Astrocyte (in vitro differentiated cells and primary cell): ENCODE measurements at places on chromosomes 5 and 9.

GRCh38 chr9:19387317-19387716 is 7.3 kb upstream of the RPS6 start:
- DNase-seq, result no peak
- H3K36me3 ChIP-seq, result no peaks in the 10 kb centered on the region

DNA sequence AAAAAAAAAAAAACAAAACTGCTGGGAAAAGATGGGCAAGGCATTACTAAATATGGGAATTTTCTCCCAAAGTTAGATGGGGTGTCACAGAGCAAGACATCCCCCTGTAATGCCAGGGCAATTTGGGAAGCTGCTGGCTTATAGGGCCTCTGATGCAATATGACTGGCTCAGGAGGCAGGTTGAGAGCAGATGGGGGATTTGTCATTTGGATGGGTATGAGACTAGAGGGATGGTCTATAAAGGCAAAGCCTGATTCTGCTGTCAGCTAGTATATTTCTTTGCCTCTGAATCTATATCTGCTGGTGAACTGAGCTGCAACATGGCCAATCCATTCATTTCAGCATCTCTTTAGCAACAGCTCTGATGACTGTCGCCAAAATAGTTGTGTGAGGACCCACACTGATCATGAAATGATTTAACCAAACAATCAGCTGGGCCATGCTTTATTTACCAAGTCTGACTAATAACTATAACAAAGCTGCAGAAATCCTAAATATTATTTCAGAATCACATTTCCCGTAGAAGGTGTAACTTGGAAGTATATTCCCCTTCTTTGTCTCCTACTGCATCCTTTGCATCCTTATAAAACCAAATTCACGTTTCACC is 455.1 kb upstream of the ZNF608 start:
- H3K27ac ChIP-seq, result no peak overlapping the region
- H3K4me3 ChIP-seq, result no peak overlapping the region
- H3K4me1 ChIP-seq, result peaks cover 5% of the 10 kb centered on the region
- H3K27me3 ChIP-seq, result no peaks in the 10 kb centered on the region
- H3K36me3 ChIP-seq, result no peaks in the 10 kb centered on the region
- DNase-seq, result no peak

DNA sequence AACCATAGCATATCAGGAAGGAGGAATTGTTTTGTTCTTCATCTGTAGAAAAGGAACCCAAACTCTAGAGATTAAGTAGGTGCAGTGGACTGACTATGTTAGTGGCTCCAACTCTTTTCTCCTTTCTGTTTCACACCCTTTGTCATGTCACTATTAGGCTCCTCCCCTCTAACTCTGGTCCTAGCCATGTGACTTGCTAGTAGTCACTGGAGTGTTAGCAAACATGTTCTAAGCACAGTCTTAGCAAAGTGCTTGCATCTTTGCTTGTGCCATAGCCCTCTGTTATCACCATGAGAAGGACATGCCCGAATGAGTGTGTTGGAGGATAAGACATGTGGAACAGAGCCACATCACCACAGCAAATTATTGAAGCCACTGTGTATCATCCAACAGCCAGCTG is 55.4 kb upstream of the PPP3R2 start:
- DNase-seq, result no peak
- H3K27me3 ChIP-seq, result no peaks in the 10 kb centered on the region
- H3K36me3 ChIP-seq, result no peaks in the 10 kb centered on the region
- no peaks in the 10 kb centered on the region for H3K4me1 ChIP-seq

DNA sequence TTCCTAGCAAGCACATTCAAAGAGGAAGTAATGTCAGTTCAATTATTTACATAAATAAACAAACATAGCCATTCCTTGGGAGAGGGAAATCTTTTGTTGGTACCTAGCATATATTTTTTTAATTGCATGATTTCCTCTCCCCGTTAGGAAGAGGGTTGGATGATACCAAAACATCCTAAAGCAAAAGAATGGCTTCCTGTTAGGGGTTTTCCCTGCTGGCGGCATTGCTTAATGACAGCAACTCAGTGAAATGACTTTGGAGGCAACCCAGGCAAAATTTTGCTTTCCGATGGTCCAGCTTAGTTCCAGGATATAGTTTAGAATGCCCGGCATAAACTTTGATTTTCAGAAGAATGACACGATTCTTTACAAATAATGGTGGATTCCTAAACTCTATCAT is 73.2 kb downstream of the MAT2B start:
- no peak for DNase-seq
- H3K4me3 ChIP-seq, result no peak overlapping the region
- H3K27me3 ChIP-seq, result no peaks in the 10 kb centered on the region
- no peaks in the 10 kb centered on the region for H3K4me1 ChIP-seq
- H3K36me3 ChIP-seq, result no peaks in the 10 kb centered on the region
- no peak overlapping the region for H3K27ac ChIP-seq

GRCh38 chr9:84669288-84670137 is at the start of gene NTRK2:
Gene NTRK2 (plus strand): TSS chr9:84669729. CDS start chr9:84670749, 1,020 bp downstream.
- peaks cover 27% of the 10 kb centered on the region for H3K4me1 ChIP-seq
- peaks cover 36% of the 10 kb centered on the region for H3K27me3 ChIP-seq
- H3K27ac ChIP-seq, result no peak within 1 kb of the TSS
- H3K4me3 ChIP-seq, result peak within 1 kb of the TSS; percentile 62
- DNase-seq, result peak; percentile 37
- no peaks in the 10 kb centered on the region for H3K36me3 ChIP-seq

GRCh38 chr9:135566552-135566951 is 5.0 kb downstream of the PAEP start:
- no peak overlapping the region for H3K4me3 ChIP-seq
- H3K27ac ChIP-seq, result no peak overlapping the region
- no peaks in the 10 kb centered on the region for H3K36me3 ChIP-seq
- no peak for DNase-seq
- H3K4me1 ChIP-seq, result no peaks in the 10 kb centered on the region

DNA sequence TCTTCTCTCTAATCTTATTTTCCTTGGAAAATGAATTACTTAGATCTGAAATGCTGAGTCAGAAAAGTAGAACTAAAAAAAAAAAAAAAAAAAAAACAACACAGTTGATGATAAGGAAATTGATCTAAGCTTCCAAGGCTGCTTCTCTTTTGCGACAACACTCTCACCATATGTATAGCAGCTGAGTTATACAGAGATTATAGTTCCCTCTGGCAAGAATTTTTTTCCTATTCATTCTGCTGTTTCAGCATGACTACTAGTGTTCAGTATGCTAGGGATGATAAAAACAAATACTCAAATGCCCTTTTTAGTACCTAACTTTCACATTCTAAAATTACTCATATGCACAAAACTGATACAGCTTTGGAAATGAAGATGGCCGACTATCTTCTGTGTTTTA is 267.3 kb downstream of the MLLT3 start:
- no peaks in the 10 kb centered on the region for H3K36me3 ChIP-seq
- H3K27ac ChIP-seq, result peak overlapping the region; percentile 47
- peaks cover 30% of the 10 kb centered on the region for H3K4me1 ChIP-seq
- H3K27me3 ChIP-seq, result no peaks in the 10 kb centered on the region
- peak; percentile 74 for DNase-seq

GRCh38 chr9:37407468-37407867 is 15.0 kb upstream of the GRHPR start:
- H3K4me3 ChIP-seq, result no peak overlapping the region
- peaks cover 6% of the 10 kb centered on the region for H3K27me3 ChIP-seq
- no peaks in the 10 kb centered on the region for H3K4me1 ChIP-seq
- DNase-seq, result no peak

GRCh38 chr9:109699019-109699418 is 81.0 kb upstream of the PALM2AKAP2 start:
- H3K4me3 ChIP-seq, result no peak overlapping the region
- peak; percentile 46 for DNase-seq
- no peaks in the 10 kb centered on the region for H3K36me3 ChIP-seq
- H3K27ac ChIP-seq, result no peak overlapping the region
- no peaks in the 10 kb centered on the region for H3K27me3 ChIP-seq

GRCh38 chr5:139023286-139023685 is 148.2 kb upstream of the LRRTM2 start:
- H3K27me3 ChIP-seq, result no peaks in the 10 kb centered on the region
- H3K4me3 ChIP-seq, result no peak overlapping the region
- no peaks in the 10 kb centered on the region for H3K36me3 ChIP-seq
- no peak overlapping the region for H3K27ac ChIP-seq
- H3K4me1 ChIP-seq, result peaks cover 12% of the 10 kb centered on the region
- no peak for DNase-seq

- H3K27me3 ChIP-seq, result peaks cover 21% of the 10 kb centered on the region
- no peak overlapping the region for H3K27ac ChIP-seq
- peak overlapping the region; percentile 65 for H3K4me3 ChIP-seq
- H3K36me3 ChIP-seq, result no peaks in the 10 kb centered on the region
- peaks cover 36% of the 10 kb centered on the region for H3K4me1 ChIP-seq
- DNase-seq, result peak; percentile 58
These were observed 745 bp downstream of the GADD45G start for GRCh38 chr9:89605465-89606048.

DNA sequence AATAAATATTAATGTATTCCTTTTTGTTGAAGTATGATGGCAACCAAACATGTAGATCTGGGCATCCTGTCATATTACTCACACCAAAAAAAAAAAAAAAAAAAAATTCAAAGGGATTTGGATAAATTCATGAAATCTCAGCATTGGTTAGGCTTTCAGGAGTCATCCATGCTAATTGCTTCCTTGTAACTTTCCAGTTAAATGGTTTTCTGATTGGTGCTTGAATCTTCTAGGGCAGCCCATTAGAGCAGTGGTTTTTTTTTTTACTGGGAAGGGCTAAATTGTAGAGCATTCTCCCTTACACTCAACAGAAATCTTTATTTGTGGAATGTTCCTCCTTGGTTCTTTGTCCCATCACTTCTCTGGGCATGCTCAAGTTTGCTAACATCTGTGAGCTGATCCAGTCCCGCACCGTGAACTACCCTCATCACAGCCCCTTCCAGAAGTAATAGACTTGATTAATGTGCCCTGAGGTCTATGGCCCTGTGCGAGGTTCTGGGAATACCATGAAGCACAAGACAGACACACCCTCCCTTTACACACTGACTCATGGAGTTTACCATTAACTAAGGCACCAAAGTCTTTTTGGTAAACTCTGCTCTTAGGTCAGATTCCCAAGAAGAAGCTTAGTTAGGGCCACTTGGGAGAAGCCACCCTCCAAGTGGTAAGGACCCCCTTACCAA is 56.0 kb downstream of the RGS3 start:
- DNase-seq, result peak; percentile 63
- no peaks in the 10 kb centered on the region for H3K36me3 ChIP-seq
- peaks cover 31% of the 10 kb centered on the region for H3K4me1 ChIP-seq
- H3K27ac ChIP-seq, result peak overlapping the region; percentile 19
- H3K4me3 ChIP-seq, result no peak overlapping the region

- no peak overlapping the region for H3K4me3 ChIP-seq
- H3K27me3 ChIP-seq, result peaks cover 3% of the 10 kb centered on the region
- H3K27ac ChIP-seq, result no peak overlapping the region
- no peaks in the 10 kb centered on the region for H3K36me3 ChIP-seq
- H3K4me1 ChIP-seq, result no peaks in the 10 kb centered on the region
These were observed 163.3 kb upstream of the TBC1D2 start for GRCh38 chr9:98418578-98419259.

- no peaks in the 10 kb centered on the region for H3K36me3 ChIP-seq
- no peaks in the 10 kb centered on the region for H3K27me3 ChIP-seq
- peak overlapping the region; percentile 11 for H3K4me3 ChIP-seq
- H3K27ac ChIP-seq, result peak overlapping the region; percentile 98
- DNase-seq, result peak; percentile 98
These were observed 240.3 kb upstream of the NREP start for GRCh38 chr5:111997308-111997707.

- no peak overlapping the region for H3K27ac ChIP-seq
- H3K36me3 ChIP-seq, result peaks cover 5% of the 10 kb centered on the region
- no peaks in the 10 kb centered on the region for H3K27me3 ChIP-seq
- H3K4me3 ChIP-seq, result no peak overlapping the region
These were observed 9.8 kb downstream of the AKNA start for GRCh38 chr9:114378016-114378415.

DNA sequence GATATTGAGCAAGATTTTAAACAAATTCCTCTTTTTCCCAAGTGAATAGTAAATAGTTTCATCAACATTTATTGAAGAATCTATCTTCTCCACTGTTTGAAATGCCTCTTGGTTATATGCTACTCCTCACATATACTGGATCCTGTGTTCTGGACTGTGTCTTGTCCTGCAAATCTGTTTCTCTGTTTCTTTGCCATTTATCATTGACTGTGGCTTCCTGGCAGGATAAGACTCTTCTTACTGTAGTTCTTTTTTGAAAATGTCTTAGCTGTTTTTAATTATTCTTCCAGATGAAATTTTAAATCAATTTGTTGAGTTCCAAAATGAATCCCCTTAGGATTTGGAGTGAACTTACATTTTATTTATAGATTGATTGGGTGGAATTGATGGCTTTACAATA is 27.8 kb downstream of the RALGPS1 start:
- no peaks in the 10 kb centered on the region for H3K4me1 ChIP-seq
- no peak for DNase-seq
- no peak overlapping the region for H3K4me3 ChIP-seq
